ENCODE measurements at places on chromosomes 11 and 22. TPM values are rescaled to one million over a fixed set of nuclear protein-coding genes. Genes with fewer than 3 reads are reported as not detected.

The MMP13 gene
- total RNA-seq, result not detected

The TOLLIP gene
- total RNA-seq, result 27.6 TPM

The SLC6A5 gene
- not detected for total RNA-seq

The TYR gene
- total RNA-seq, result not detected

The EIF3F gene
- total RNA-seq, result 342 TPM

The TUB gene
- total RNA-seq, result 0.28 TPM

The CELF1 gene
- 118 TPM for total RNA-seq

The CELSR1 gene
- 0.48 TPM for total RNA-seq

The OR2AG2 gene
- 0.08 TPM for total RNA-seq

The LRRC10B gene
- total RNA-seq, result not detected

- ATAC-seq, result no peak
Observed at GRCh38 chr11:23097891-23098290, 237.6 kb upstream of the CCDC179 start.

DNA sequence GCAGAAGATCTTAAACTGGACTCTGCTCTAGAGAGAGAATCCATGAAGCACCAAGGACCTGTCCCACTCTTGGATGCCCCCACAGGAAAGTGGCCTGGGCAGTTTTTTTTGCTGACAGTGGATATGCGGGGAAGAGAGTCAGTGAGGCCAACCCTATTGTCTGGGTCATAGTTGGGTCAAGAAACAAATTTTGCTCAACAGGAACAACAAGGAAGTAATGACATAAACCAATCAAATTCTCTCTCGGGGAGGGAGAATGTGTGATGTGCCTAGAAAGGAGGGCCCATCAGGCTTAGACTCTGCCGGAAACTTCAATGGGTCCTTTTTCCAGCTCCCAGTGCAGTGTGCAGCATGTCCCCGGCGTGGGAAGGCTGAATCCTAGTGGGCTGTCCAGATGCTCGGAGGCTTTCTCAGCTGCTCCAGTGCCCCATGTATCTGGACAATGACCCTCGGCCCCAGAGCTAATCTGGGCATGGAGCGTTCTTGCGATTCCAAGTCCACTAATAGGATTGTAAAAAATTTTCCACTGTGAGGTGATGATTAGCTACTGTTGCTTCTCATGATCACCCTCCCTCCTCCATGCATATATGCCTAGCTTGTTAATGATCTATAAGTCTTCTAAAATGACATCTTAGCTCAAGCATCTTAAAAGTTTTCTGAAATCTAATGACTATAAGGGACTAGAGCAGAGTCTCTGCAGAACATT, 101.0 kb downstream of the SNX19 start:
- no peak for ATAC-seq

- no peak for ATAC-seq
Observed at GRCh38 chr11:68692871-68693483, 8.6 kb downstream of the GAL start.

- ATAC-seq, result no peak
Observed at GRCh38 chr11:130066338-130066737, 3.4 kb upstream of the APLP2 start.

DNA sequence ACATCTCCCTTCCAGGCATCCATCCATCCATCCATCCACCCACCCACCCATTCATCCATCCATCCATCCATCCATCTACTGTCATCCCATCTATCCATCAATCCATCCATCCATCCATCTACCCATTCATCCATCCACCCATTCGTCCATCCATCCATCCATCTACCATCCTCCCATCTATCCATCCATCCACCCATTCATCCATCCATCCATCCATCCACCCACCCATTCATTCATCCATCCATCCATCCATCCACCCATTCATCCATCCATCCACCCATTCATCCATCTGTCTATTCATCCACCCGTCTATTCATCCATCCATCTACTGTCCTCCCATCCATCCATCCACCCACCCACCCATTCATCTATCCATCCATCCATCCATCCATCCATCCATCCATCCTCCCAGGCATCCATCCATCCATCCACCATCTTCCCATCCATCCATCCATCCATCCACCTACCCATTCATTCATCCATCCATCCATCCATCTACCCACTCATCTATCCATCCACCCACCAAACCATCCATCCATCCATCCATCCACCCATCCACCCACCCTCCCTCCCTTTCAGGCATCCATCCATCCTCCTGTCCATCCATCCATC, 33.7 kb downstream of the OSBPL5 start:
- ATAC-seq, result no peak

- ATAC-seq, result no peak
Observed at GRCh38 chr11:17906436-17906835, 106.4 kb downstream of the SERGEF start.

GRCh38 chr22:42688241-42689211, 32.1 kb downstream of the A4GALT start:
- no peak for ATAC-seq

DNA sequence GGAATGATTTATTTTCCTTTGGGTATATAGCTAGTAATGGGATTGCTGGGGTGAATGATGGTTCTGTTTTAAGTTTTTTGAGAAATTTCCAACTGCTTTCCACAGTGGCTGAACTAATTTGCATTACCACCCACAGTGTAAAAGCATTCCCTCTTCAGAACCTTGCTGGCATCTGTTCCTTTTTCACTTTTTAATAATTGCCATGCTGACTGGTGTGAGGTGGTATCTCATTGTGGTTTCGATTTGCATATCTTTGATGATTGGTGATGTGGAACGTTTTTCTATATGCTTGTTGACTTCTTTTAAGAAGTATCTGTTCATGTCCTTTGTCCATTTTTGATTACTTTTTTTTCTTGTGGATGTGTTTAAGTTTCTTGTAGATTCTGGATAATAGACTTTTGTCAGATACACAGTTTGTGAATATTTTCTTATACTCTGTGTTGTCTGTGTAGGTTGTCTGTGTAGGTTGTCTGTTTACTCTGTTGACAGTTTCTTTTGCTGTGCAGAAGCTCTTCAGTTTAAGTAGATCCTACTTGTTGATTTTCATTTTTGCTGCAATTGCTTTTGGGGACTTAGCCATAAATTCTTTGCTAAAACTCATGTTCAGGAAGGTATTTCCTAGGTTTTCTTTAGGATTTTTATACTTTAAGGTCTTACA, 291.8 kb upstream of the DDI1 start:
- no peak for ATAC-seq

- ATAC-seq, result peak; percentile 23
Observed at GRCh38 chr11:44611088-44611487, 45.6 kb downstream of the CD82 start.

GRCh38 chr11:29282088-29282487, 734.7 kb downstream of the KCNA4 start:
- ATAC-seq, result no peak

GRCh38 chr11:125626288-125626950, 1.5 kb downstream of the CHEK1 start:
- no peak for ATAC-seq

DNA sequence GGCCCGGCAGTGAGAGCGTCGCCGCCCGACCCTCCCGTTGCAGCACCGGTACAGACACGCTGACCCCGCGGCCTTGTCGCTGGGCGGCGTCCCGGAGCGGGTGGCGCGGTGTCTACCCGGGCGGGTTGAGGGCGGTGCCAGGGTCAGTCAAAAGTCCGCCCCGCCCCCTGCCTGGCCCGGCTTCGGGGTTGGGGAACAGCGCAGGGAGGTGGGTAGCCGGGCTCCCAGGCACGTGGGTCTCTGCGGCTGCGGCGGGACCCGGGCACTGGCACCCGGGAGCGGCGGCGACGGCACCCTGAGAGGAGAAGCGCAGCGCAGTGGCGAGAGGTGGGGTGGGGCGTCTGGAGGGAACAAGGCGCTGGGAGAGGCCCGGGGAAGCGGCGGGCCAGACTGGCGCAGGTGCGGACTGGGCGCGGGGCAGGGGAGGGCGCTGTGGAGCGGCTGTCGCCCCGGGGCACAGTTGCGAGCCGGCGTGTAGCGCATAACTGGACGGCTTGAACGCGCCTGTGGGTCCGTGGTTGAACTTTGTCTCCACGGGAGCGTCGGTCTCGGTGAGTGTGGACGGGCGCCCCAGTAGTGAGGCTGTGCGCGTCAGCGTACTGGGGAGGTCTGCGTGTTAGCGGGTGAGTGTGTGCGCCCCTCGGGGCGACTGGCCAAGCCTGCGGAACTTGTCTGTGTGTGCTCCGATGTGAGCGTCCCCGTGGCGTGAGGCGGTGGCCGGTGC, at the start of gene P2RY2:
Gene P2RY2 (plus strand): TSS at position 176 of the 724 bp plus-strand sequence. CDS start 15,879 bp downstream, outside the sequence.
- peak; percentile 71 for ATAC-seq

DNA sequence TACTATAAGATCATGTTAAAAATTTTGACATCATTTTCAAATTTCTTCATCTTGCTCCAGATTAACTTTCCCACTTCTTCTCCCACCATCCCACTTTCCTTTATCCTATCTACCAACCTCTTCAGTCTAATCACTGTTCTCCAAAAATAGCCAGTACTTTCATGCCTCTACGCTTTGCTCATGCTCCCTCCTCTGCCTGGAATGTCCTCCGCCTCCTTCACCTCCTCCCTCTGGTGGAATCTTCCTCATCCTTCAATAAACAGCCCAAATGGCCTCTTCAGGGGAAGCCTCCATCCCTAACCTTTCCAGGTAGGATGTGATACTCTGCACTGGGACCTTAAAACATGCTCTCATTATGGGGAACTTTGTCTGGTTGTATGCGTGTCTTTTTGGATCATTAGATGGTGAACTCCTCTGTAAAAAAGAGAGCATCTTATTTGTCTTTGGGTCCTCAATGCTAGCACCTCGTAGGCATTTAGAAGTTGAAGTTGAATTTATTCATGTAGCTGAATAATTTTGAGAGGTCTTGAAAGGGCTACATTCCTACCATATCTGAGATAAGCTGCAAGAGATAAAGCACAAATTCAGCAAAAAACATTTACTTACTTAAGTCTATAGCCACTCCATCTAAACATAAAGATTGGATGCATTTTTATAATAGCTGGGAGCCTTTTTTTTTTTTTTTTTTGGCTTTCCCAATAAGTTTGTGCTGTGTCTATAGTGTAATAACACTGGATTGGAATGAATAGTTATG, 8.0 kb upstream of the CSRP3 start:
- ATAC-seq, result no peak

- no peak for ATAC-seq
Observed at GRCh38 chr22:27226666-27227065, 569.3 kb downstream of the MIAT start.

DNA sequence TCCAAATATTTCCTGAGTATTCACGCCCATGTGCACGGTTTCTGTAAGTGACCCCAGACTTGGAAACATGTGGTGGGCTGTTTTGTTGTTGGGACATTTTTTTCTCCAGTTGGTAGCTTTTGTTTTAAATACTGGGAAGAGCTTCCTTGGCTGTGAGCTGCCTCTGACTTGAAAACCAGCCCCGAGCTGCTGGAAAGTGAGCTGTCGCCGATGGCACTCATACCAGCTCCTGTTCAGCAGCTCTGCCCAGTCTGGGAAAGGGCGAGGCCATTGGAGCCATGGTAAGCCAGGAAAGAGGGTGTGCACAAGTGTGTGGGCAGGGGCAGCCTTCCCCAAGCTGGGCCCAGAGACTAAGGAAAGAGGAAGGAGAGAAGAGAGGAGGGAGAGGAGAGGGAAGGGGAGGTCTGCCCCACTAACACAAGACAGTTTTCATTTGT, 3.2 kb upstream of the FLI1 start:
- ATAC-seq, result no peak

DNA sequence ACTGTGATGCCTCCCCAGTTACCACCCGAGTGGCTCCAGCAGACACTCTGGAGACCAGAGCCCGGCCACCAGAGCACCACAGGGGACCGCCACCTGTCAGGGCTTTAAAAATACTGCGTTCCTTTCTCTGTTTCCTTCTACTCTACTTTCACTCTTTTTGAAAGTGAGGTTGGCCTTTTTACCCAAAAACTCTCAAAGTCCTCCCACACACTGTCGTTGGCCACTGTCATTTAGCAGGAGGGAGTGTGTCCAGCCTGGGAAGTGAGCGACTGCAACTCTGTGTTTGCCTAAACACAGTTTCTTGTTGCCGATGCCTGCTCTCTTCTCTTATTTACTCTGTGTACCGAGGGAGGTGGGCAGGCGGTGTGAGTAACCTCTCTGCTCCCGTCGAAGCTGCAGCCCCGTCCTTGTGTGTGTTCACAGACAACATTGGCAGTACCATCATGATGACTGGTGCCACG, 90.8 kb upstream of the CLDN5 start:
- no peak for ATAC-seq
